ENCODE measurements at places on chromosomes 4 and X. TPM values are rescaled to one million over a fixed set of nuclear protein-coding genes. Genes with fewer than 3 reads are reported as not detected.

- DNase-seq, result no peak
Observed at GRCh38 chr4:72604324-72604723, 35.3 kb upstream of the ADAMTS3 start.

DNA sequence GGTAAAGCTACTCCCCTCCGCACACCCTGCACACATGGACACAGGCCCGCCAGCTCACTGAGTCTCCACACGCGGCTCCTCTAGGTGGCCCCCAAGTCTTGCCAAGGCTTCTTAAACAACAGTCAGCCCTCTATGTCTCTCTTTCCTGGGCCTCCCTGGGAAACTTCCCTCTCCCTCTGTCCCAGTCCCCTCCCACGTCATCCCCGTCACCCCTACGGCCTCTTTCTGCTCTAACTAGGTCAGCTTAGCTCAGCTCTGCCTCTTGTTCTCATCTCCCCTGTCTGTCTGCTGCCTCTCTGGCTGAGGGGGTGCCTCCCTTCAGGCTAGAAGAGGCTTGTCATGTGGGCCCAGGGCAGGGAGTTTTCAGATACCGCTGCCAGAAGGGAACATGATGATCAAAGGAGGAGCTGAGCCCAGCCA is 38.8 kb downstream of the SEPTIN6 start:
- DNase-seq, result no peak

- DNase-seq, result no peak
Observed at GRCh38 chr4:66376396-66376795, 706.1 kb upstream of the EPHA5 start.

GRCh38 chr4:42676066-42676951 is 19.4 kb upstream of the ATP8A1 start:
- DNase-seq, result no peak

GRCh38 chr4:168098248-168098717 is 5.9 kb downstream of the ANXA10 start:
- no peak for DNase-seq

DNA sequence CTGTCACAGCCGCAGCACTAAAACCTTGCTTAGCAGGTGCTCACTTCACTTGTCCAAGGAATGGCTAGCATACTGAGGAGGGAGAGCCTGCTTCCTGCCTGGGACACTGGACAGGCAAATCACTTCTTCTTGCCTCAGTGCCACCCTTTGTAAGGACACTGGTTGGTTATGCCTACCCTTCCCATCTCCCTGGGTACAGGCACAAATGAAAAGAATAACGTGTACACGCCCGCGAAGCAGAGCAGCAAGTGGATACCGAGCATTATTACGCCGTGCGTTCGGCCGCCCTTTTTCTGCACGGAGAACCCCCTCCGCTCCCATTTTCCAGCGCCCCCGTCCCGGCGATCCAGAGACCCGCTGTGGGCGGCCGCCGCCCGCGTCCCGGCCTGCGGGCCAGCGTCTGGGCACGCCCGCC is 338 bp upstream of the KLHL2 start:
- no peak for DNase-seq

- no peak for DNase-seq
Observed at GRCh38 chrX:129953334-129953648, 29.1 kb upstream of the BCORL1 start.

DNA sequence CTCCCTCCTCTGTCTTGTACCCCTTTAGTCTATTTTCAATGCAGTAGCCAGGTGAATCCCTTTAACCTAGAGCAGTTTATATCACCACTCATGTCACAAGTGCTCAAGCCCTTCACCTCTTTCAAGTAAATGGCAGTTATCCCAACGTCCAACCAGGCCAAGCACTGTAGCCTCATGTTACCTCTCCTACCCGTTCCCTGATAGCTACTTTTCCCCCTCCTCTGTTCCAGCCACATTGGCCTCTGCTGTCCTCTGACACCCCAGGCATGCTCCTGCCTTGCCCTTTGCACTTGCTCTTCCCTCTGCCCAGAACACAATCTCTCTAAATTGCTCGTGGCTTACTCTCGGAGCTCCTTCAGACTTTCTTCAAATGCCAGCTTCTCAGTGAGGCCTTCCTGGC is 15.2 kb downstream of the GUCY1B1 start:
- DNase-seq, result no peak

GRCh38 chr4:26807330-26807729 is 53.3 kb upstream of the STIM2 start:
- no peak for DNase-seq

DNA sequence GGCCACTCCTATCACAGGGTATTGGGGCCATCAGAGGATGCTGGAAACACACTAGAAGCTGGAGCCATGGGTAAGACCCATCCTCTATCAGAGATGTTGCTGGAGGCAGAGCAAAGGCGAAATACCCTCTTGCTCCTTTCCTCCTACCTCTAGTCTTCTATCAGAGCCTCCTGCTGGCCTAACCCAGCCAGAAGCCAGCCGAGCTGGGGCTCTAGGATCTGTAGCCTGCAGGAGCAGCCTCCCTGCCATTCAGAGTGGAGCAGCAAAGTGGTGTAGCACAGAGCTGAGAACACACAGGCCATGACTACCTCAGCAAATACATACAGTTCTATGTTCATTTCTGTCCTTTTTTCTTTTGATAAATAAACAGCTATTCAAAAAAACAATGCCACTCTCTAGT is 35.7 kb downstream of the GATB start:
- DNase-seq, result no peak

DNA sequence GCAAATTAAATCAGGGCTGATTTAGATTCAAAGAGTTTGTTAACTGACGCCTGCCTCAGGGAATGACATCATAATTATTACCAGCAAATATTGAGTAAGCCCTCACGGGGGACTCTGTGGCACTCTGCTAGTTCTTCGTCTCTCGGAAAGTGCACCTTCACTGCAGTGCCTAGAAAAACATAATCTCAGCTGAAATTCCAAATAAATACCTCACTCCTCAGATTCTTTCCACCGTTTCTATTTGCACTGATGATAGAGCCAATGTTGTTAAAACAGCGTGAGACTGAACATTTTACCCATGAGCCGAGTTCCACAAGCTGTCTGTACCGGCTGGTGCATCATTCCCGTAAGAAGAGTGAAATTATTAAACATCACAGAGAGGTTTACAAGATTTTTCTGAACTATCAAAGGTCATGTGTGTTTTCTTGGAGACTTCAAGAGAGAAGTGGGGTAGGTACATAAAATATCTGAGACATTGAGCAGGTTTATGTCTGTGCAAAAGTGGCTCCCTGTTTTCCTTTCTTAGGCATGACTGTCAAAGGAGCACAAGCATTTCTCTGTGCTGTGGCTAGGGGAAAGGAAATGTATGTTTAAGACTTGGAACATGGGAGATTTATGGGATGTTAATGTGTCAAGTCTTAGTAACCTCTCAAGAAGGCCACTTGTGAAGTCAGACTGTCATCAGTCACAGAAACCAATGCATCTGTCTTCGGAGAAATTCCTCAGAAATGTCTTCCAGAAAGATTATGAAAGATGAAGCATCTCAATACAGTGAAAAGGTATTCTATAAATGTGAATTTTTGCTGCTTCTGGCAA is 119.6 kb downstream of the CBLL2 start:
- DNase-seq, result no peak

DNA sequence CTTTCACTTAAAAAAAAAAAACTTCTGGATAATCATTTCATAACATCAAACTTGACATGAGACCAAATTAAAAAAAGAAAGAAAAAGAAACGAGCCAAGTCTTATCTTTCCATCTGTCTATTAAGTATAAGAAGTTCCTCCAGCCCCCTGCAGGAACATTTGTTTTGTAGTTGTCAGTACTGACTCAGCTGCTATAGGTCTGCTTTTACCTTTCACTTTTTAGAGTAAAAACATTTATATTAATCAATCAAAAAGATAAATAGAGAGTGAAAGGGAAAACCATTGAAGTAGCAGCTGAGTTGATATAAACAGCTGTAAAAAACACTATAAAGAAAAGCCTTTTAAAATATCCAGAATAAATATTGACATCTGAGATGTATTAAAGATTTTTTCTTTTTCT is 46.1 kb downstream of the CCDC158 start:
- DNase-seq, result no peak

- no peak for DNase-seq
Observed at GRCh38 chr4:145289403-145290076, 109.2 kb upstream of the OTUD4 start.

- DNase-seq, result no peak
Observed at GRCh38 chr4:147560625-147561024, 56.6 kb upstream of the TMEM184C start.

- DNase-seq, result no peak
Observed at GRCh38 chr4:163003979-163004378, 162.7 kb downstream of the NAF1 start.

- DNase-seq, result no peak
Observed at GRCh38 chr4:23441530-23442069, 448.2 kb downstream of the PPARGC1A start.

The FAM120C gene
- polyA plus RNA-seq, result 2.5 TPM

The CNGA1 gene
- not detected for polyA plus RNA-seq

The TCEAL7 gene
- polyA plus RNA-seq, result not detected

The TLR1 gene
- 16.6 TPM for polyA plus RNA-seq

The SYNPO2 gene
- polyA plus RNA-seq, result 0.08 TPM

The GASK1B gene
- 0.36 TPM for polyA plus RNA-seq

Measured in immature natural killer cell (primary cell).